Naive B cell (primary cell): ENCODE measurements at places on chromosomes 5 and 9. TPM values are rescaled to one million over a fixed set of nuclear protein-coding genes. Genes with fewer than 3 reads are reported as not detected.

The SOHLH1 gene
- not detected for polyA plus RNA-seq

The SERINC5 gene
- polyA plus RNA-seq = 1.4 TPM

GRCh38 chr5:56003679-56004078 is 8.9 kb upstream of the IL6ST start:
- DNase-seq = no peak

- no peak for DNase-seq
Observed at GRCh38 chr9:90458485-90458884, 184.1 kb downstream of the DIRAS2 start.

- no peak for DNase-seq
Observed at GRCh38 chr9:26637101-26637500, 255.5 kb downstream of the CAAP1 start.

GRCh38 chr9:109910671-109911518 is 130.9 kb downstream of the PALM2AKAP2 start:
- no peak for DNase-seq
